ENCODE measurements at places on chromosomes 2 and 18. TPM values are rescaled to one million over a fixed set of nuclear protein-coding genes. Genes with fewer than 3 reads are reported as not detected.

The OTOF gene
- not detected for total RNA-seq

The CCL20 gene
- total RNA-seq, result not detected

DNA sequence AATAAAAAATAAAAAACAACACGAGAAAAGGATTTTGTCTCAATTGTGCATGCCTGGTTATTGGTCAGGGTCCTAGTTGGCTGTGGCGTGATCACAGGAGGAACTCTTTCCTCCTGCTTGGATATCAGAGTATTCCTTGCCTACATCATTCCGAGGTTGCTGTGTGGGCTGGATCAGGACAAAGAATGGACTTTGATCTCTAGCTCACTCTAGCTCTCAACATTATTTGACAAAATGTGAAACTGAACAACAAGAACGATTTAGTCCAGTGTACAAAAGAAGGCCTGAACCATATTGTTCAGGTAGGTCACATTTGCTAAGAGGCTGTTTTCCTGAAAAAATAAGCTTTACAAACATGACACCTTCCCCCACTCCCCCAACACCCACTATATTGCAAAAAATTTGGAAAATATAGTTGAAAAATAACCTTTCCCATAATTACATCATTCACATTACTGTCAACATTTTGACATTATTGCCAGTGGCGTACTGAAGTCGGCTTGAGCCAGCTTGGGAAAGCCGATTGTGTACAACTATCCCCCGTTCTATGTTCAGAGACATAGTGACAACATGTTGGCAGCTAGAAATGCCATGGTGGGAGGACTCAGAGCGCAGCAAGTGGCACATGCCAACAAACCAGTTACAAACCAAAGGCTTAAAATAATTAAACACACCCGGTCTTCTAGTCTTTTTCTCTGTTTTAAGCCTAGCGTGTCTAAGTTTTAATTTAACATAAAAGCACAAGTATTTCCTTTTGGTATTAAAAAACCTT, 179.0 kb downstream of the LPIN1 start:
- no peaks in the 10 kb centered on the region for H3K36me3 ChIP-seq
- H3K27ac ChIP-seq, result no peak overlapping the region
- H3K27me3 ChIP-seq, result no peaks in the 10 kb centered on the region
- H3K4me3 ChIP-seq, result no peak overlapping the region
- H3K4me1 ChIP-seq, result peaks cover 6% of the 10 kb centered on the region
- DNase-seq, result no peak

- no peak overlapping the region for H3K4me3 ChIP-seq
- no peaks in the 10 kb centered on the region for H3K27me3 ChIP-seq
- H3K36me3 ChIP-seq, result no peaks in the 10 kb centered on the region
- DNase-seq, result no peak
- H3K4me1 ChIP-seq, result no peaks in the 10 kb centered on the region
Observed at GRCh38 chr2:20511130-20511529, 64.3 kb downstream of the RHOB start.

The MAP3K19 gene
- not detected for total RNA-seq

GRCh38 chr2:28613186-28613585, 117.3 kb downstream of the PLB1 start:
- no peaks in the 10 kb centered on the region for H3K36me3 ChIP-seq
- H3K27ac ChIP-seq, result no peak overlapping the region
- H3K4me1 ChIP-seq, result no peaks in the 10 kb centered on the region
- no peak overlapping the region for H3K4me3 ChIP-seq

The TLX2 gene
- 0.17 TPM for total RNA-seq

DNA sequence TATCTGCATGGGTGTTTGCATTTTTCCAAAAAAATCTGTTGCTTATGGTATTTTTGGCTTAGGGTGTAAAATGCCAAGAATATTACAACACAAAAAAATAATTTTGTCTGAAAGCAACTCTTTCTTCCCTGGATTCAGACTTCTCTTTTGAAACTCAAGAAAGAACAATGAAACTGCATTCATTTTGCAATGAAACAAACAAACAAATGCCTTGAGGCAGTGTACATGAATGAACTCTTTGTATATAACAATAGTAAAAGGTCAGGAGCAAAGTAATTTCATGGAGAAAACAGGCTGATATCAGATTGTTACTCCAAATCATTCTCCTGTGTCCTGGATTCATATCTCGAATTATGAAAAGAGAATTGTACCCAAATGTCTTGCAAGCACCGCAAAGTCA, 301.6 kb upstream of the CDH20 start:
- H3K4me3 ChIP-seq, result no peak overlapping the region
- no peaks in the 10 kb centered on the region for H3K36me3 ChIP-seq
- DNase-seq, result no peak

The FAM237A gene
- not detected for total RNA-seq

The CNGA3 gene
- not detected for total RNA-seq

- H3K27ac ChIP-seq, result no peak overlapping the region
- no peaks in the 10 kb centered on the region for H3K4me1 ChIP-seq
- H3K36me3 ChIP-seq, result peaks cover 4% of the 10 kb centered on the region
- no peaks in the 10 kb centered on the region for H3K27me3 ChIP-seq
- H3K4me3 ChIP-seq, result no peak overlapping the region
Observed at GRCh38 chr18:62937065-62937464, 221.7 kb downstream of the PHLPP1 start.

GRCh38 chr2:209499069-209499468, 75.2 kb downstream of the MAP2 start:
- no peak overlapping the region for H3K27ac ChIP-seq
- DNase-seq, result no peak
- H3K4me3 ChIP-seq, result no peak overlapping the region
- H3K4me1 ChIP-seq, result no peaks in the 10 kb centered on the region

GRCh38 chr2:75134860-75135259, 64.5 kb downstream of the TACR1 start:
- no peak overlapping the region for H3K4me3 ChIP-seq
- H3K36me3 ChIP-seq, result no peaks in the 10 kb centered on the region
- no peak overlapping the region for H3K27ac ChIP-seq
- DNase-seq, result no peak

GRCh38 chr2:47091118-47091517, 64.0 kb downstream of the STPG4 start:
- no peak for DNase-seq
- H3K4me3 ChIP-seq, result no peak overlapping the region
- H3K27me3 ChIP-seq, result no peaks in the 10 kb centered on the region

The SNORC gene
- 2.1 TPM for total RNA-seq

DNA sequence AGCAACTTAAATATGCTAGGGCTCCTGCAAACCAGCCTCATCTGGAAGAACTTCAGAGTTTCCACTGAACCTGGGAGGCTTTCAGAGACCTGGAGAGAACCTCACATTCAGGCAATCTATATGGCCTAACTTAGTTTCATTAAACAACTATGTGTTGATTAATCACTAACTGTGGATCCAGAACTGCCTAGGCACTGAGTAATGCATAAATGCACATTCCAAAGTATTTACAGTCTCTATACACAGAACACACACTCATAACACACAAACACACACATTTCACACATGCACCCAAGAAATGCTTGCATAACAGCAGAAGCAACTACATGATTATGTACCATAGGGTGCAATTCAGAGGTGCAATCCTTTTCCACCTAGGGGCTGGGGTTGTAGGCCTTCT, 552.8 kb downstream of the BCL11A start:
- no peak overlapping the region for H3K4me3 ChIP-seq
- H3K27ac ChIP-seq, result no peak overlapping the region

The LCT gene
- 0.06 TPM for total RNA-seq

DNA sequence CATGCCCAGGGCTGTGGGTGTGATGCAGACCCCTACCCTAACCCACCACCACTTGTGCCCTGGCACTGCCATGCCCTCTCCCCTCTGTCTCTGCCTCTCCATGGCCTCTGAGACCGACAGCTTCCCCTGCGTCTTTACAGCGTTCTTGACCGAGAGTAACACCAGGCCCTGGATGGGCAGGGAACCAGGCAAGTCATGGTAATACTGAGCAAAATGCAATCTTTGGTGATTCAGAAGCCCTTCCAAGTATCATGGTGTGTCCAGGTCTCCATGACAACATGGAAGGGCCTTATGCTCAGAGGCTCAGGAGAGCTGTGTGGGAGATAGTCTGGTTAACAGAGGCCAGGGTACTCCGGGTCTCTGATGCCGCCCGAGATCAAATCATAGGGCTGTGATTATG, 176.1 kb downstream of the KLHL29 start:
- H3K4me1 ChIP-seq, result no peaks in the 10 kb centered on the region
- no peaks in the 10 kb centered on the region for H3K27me3 ChIP-seq
- H3K36me3 ChIP-seq, result no peaks in the 10 kb centered on the region
- no peak overlapping the region for H3K27ac ChIP-seq
- no peak overlapping the region for H3K4me3 ChIP-seq
- no peak for DNase-seq

The PMAIP1 gene
- total RNA-seq, result 84.1 TPM

GRCh38 chr18:70321616-70322015, 32.8 kb downstream of the SOCS6 start:
- H3K4me3 ChIP-seq, result no peak overlapping the region
- H3K36me3 ChIP-seq, result peaks cover 16% of the 10 kb centered on the region
- H3K27ac ChIP-seq, result no peak overlapping the region
- no peaks in the 10 kb centered on the region for H3K27me3 ChIP-seq

The SP9 gene
- total RNA-seq, result 0.11 TPM

DNA sequence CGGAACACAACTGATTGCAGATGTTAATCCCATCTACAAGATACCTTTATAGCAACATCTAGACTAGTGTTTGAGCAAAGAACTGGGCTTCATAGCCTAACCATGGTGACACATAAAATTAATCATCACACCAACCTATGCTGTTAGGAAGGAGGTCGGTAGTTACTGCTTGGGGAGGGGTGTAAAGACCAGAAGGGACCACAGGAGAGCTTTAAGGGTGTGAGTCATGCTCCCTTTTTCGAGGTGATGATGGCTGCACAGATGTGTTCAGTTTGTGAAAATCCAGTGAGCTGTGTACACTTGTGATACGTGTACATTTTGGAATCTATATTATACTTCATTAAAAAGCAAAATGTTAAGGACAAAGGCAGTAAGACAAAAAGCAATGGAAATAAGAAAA, 4.6 kb upstream of the SEH1L start:
- peaks cover 3% of the 10 kb centered on the region for H3K4me1 ChIP-seq
- DNase-seq, result no peak
- no peak overlapping the region for H3K27ac ChIP-seq
- H3K4me3 ChIP-seq, result no peak overlapping the region
- no peaks in the 10 kb centered on the region for H3K27me3 ChIP-seq

- no peak overlapping the region for H3K4me3 ChIP-seq
- peaks cover 17% of the 10 kb centered on the region for H3K4me1 ChIP-seq
- peaks cover 15% of the 10 kb centered on the region for H3K27me3 ChIP-seq
- DNase-seq, result no peak
- H3K36me3 ChIP-seq, result no peaks in the 10 kb centered on the region
Observed at GRCh38 chr2:219967247-219968245, 340.1 kb downstream of the SLC4A3 start.

GRCh38 chr2:36427790-36428243, 72.2 kb downstream of the CRIM1 start:
- H3K27ac ChIP-seq, result no peak overlapping the region
- H3K36me3 ChIP-seq, result no peaks in the 10 kb centered on the region
- H3K4me1 ChIP-seq, result peaks cover 4% of the 10 kb centered on the region
- no peak for DNase-seq
- no peaks in the 10 kb centered on the region for H3K27me3 ChIP-seq

The SPDYA gene
- total RNA-seq, result 0.35 TPM

GRCh38 chr2:176638167-176639015, 369.1 kb downstream of the MTX2 start:
- H3K4me1 ChIP-seq, result no peaks in the 10 kb centered on the region
- peak; percentile 79 for DNase-seq
- H3K27ac ChIP-seq, result no peak overlapping the region
- no peaks in the 10 kb centered on the region for H3K36me3 ChIP-seq
- H3K27me3 ChIP-seq, result peaks cover 12% of the 10 kb centered on the region

The ABI2 gene
- 130 TPM for total RNA-seq

The HOXD12 gene
- not detected for total RNA-seq

The EML6 gene
- total RNA-seq, result 1.6 TPM

DNA sequence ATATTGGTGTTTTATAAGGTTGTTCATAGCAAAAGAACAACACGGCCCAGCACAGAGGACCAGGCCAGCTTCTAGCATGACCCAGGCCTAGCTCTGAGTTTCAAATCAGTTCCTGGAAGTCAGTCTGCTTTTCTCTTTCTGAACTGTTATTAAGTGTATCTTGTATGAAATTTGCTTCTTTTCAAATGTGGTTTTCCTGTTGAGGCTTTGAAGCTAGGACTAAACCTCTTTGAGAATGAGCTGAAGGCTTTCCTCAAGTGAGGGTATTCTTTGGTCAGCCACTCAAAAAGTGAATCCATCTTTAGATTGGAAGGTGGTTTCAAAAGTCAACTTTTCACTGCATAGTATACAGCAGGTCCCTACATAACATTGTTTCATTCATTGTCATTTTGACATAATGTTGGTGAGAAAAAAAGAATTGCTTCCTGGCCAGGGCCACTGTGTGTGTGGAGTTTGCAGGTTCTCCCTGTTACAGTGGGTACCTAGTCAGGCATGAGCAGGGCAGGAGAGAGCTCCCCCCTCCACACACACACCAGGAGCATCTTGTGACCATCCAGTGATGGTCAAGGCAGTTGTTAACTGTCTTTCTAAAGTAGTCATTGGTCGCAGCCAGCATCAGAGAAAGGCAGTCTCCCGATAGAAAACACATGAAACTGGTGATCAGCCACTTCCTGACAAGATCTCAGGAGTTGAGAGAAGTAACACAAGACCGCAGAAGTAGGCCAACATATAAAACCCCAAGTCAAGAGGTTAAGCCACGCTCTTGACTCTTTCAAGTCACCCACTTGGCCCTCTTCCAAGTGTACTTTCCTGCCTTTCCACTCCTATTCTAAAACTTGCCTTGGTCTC, 6.7 kb upstream of the ACAA2 start:
- DNase-seq, result no peak
- no peaks in the 10 kb centered on the region for H3K4me1 ChIP-seq
- H3K36me3 ChIP-seq, result no peaks in the 10 kb centered on the region
- H3K27me3 ChIP-seq, result no peaks in the 10 kb centered on the region
- no peak overlapping the region for H3K4me3 ChIP-seq
- no peak overlapping the region for H3K27ac ChIP-seq

- H3K4me1 ChIP-seq, result no peaks in the 10 kb centered on the region
- no peaks in the 10 kb centered on the region for H3K36me3 ChIP-seq
- H3K27ac ChIP-seq, result no peak overlapping the region
- no peaks in the 10 kb centered on the region for H3K27me3 ChIP-seq
Observed at GRCh38 chr2:228838819-228839218, 432.3 kb downstream of the PID1 start.

GRCh38 chr18:44988821-44989587, 308.3 kb downstream of the SETBP1 start:
- H3K36me3 ChIP-seq, result no peaks in the 10 kb centered on the region
- no peak overlapping the region for H3K4me3 ChIP-seq
- H3K27ac ChIP-seq, result no peak overlapping the region
- no peaks in the 10 kb centered on the region for H3K27me3 ChIP-seq
